ENCODE measurements at places on chromosomes 6 and 20.

- no peak for DNase-seq
These were observed 10.1 kb downstream of the FGD2 start for GRCh38 chr6:37015532-37015931.

DNA sequence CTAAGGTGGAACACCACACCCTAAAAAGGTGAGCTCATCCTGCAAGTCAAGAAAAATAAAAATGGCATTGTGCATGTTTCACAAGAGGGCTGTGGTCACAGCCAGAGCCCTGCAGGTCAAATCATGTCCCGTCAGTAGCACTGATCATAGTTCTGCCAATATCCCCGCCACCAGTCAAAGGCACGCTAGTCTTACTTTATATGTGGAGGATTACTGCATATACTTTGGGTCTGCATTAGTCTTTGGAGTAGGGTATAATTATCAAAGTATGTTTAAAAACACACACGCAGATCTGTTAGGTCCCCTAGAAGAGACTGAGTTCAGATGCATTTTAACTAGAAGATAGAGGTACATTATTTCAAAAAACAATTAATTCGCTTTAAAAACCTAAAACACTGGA is 1.8 kb downstream of the PERP start:
- no peak for DNase-seq

- no peak for DNase-seq
These were observed 3.1 kb downstream of the SEMG1 start for GRCh38 chr20:45209924-45210323.

- DNase-seq: no peak
These were observed 87.0 kb upstream of the RSPO3 start for GRCh38 chr6:127031511-127031910.

- no peak for DNase-seq
These were observed 202.4 kb downstream of the LY86 start for GRCh38 chr6:6790891-6791290.

DNA sequence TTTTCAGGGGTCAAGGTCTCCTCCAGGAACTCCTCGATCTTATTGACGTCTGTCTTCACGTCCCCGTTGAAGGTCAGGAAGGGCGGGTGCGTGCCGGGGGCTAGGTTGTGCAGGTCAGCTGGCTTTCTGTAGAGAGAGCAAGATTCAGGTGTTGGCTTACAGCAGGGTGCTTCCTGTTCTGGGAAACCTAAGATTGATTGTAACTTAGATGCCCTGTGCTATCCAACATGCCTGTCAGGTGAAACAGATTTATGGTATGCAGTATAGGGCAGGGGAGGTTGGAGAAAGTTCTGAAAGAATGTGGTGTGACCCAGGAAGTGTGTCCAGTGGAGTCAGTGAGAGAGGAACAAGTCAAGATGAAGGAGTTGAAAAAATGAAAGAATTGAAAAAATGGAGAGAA is 66.4 kb downstream of the CLIC5 start:
- DNase-seq: no peak

GRCh38 chr20:8535403-8536261 is 403.6 kb downstream of the PLCB1 start:
- DNase-seq: no peak

DNA sequence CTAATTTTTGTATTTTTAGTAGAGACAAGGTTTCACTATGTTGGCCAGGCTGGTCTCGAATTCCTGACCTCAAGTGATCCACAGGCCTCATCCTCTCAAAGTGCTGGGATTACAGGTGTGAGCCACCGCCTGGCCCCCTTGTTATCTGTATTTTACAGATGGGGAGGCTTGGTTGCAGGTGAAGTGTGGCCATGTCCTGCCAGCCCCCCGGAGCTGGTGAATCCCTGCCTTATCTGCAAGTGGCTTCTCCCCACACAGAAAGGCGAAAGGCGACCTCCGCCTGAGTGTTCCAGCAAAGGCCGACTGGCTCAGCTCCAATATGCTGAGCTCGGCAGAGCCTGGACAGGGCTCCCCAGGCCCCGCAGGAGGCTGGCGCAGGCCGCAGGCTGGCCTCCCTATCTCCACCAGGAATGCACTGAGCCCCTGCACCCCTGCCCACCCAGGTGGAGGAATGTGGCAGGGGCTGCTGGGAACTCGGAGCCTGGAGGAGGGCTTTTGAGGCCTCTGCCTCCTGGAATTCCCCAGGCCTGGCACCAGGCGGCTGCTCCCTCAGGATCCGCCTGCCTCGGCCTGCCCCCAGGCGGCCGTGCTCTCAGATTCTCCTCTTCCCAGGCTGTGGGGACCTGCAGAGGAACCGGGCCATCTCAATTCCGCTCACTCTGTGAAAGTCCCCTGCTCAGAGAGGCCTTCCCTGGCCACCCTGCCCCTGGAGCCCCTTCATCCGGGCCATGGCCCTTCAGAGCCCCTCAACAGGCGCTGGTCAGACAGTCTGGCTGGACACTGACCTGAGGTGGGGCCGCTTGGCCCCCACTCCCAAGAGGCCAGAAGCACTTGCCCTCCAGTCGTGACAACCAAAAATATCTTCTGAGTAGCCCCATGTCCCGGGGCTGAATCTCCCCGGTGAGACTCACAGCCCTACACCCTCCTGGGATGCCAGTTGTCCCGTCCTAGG is 9.3 kb upstream of the LAMA5 start:
- DNase-seq: no peak

- no peak for DNase-seq
These were observed 129.7 kb upstream of the BTN3A2 start for GRCh38 chr6:26235302-26235670.

DNA sequence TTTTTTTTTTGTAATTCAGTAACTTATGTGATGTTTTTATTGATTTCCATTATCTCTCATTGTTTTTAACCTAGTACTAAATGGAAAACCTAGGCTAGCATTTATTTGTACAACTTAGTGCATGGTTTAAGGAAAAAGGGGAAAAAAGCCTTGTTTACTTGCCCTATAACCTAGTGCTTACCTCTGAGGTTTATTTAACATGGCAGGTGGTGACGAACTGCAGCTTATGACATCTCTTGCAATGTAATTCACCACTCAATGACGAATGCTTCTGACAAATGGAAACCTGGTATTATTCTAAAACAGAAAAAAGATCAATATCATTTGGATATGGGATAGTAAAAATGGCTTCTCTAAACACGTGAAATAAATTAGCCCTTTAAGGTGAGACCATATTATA is 618.6 kb upstream of the FLRT3 start:
- DNase-seq: no peak

DNA sequence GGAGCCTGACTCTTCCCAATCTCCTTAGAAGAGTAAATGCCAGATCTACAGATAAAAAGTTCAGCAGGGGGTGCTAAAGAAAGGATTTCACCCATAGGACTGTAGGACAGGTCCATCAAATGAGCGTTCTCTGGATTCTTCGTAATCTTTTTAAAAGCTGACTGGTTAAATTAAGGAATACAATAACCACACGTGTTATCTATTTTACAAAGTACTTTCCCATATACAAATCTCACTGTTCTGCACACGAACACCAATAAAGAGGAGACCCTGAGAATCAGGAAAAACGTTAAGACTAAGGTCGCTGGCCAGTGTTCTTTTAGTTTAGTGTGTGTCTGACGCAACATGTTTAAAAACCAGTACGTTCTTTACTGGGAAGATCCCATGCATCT is 542 bp downstream of the TUBE1 start:
- DNase-seq: peak; percentile 20

- DNase-seq: no peak
These were observed 106.3 kb downstream of the BCAS1 start for GRCh38 chr20:53964067-53964466.

- DNase-seq: peak; percentile 1
These were observed 6.6 kb downstream of the SLC2A4RG start for GRCh38 chr20:63745961-63746731.

DNA sequence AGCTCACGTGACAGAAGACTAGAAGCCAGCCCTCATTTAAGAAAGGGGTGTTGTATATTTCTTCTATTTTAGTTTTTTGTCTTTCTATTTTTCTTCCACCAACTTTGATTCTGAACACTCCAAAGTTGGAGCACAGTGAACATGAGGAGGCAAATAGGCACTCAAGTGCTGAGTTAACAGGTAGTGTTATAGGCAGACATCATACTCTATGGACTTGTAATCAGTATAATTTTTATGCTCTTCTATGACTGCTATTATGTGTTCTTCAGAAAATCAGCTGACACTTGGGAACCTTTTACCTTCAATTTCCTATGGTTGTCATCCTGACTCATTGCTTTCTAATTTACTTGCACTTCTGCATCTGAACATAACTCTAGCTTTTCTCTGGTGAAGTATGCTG is 396.3 kb upstream of the EYS start:
- DNase-seq: no peak

GRCh38 chr6:106103728-106104109 is 17.6 kb downstream of the PRDM1 start:
- no peak for DNase-seq

DNA sequence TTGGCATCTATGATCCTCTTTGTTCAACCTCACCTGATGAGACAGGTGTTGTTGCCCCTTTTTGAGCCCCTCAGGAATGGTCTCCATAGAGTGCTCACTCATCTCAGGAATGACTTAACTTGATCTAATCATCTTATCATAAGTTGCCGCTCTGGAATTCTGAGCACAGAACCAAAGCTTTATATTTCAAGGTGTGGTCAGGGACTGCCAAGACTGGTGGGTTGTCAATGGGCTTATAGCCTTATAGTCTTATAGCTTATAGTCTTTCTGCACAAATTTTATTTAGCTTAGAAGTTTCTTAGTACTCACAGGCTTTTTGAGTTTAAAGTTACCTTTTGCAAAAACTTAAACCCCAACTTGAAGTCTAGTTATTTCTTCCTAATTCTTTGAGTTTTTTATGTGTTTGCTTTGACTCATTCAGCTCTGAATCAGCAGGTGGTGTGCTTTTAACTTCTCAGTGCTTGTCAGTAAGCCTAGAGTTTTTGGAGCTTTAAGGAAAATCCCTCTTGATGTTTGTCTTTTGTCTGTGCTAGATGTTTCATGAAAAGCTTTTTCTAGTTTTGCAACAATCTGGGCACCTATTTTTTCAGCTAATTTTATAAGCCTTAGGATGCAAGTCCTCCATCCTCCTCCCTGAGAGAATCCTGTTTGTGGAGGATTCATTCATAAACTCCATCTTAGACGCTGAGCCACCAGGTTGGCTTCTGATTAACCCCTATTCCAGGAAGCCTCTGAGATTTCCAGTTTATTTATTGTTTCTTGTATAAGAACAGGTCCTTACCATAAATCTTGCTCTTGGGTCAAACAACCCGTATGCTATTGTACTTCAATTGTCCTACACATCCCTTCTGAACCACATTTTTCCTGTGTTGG is 72.3 kb upstream of the SSTR4 start:
- DNase-seq: no peak

- DNase-seq: no peak
These were observed 454.2 kb downstream of the CD83 start for GRCh38 chr6:14571746-14572145.

DNA sequence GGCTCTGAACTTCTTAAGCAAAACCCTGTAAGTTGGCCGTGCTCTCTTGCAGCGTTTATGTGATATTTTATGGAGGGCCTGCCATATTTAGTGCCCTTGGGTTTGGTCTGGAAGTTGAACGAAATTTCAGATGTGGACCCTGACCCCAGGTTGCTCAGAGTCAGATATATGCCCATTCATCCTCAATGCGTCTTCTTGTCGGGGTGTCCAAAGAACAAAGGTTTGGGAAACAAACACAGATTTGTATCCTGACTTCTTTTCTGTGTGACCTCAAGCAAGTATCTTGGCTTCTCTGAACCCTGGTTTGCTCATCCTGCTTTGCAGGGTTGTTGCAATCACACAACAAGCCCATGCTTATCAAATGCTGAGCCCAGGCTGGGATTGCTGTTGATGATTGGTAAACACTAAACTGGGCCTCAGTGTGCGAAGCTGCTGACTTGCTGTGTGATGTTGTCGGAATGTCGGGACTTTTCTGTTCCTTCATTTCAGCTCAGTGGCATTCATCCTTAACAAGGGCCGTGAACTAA is 103.5 kb upstream of the PTPN1 start:
- no peak for DNase-seq

DNA sequence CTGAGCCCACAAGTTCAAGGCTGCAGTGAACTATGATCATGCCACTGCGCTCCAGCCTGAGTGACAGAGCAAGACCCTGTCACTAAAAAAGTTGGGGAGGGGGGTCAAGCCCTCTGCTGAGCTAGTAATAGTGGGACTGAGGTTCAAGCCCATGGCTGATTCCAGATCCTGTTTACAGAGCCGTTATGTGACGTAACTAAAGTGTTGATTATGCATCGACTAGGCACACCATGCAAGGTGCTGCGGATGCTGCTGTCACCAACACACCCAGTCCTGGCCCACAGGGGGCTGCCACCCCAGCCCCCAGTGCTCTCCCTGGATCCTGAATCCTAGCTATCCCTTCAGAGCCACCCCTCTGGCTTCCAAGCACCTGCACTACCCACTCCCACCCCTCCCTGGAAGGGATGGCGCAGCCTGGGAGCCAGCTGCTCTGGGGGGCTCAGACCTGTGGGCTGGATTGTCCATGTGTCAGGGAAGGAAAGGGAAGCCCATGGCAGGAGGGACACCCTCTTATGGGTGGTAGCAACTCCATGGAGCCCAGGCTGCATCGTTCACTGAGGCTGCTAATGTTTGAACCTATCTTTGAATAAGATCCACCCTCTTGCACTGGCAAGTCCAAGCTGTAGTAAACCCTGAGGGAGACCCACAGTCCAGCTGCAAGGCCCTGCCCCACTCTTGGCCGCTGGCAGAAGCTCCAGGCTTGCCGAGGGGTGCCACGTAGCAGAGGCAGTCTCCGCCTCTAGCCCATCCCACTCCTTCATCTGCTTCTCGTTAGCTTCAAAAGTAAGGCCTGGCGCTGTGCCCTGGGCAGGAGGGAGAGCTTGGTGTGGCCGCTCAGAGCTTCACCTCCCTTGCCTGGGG is 95.0 kb downstream of the SNX5 start:
- DNase-seq: peak; percentile 60

GRCh38 chr6:164660781-164661180 is 648.6 kb downstream of the C6orf118 start:
- peak; percentile 7 for DNase-seq

- no peak for DNase-seq
These were observed 586.6 kb downstream of the KIF16B start for GRCh38 chr20:15986690-15987089.

DNA sequence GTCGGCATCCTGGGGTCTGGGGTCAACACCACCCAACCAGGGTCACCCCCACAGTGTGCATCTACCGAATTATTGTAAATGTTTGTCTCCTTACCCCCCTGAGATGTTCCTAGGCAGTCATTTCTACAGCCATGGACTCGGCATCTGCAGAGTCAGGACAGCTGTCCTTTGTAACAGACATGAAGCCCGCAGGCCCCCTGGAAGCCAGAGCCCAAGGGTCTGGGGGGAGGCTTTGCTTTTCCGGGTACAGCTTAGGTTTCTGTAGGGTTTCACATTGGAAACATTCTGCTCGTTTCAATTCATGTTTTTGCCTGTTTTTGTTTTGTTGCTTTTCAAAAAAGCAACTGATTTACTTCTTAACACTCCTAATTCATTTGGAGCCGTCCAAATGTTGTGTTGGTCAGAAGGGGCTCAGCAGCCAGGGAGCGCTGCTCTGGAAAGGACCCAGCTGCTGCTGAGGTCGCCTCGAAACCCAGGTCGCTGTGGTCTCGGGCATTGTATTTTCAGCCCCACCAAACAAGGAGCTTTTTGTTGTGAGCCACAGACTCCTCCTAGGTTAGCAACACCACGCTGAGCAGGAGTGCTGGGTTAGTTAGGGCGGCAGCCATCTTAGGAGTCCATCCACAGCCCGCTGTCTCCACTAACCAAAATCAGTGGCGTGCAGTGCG is 160.4 kb downstream of the TMEM242 start:
- peak; percentile 61 for DNase-seq
